ENCODE measurements at places on chromosomes 13 and 19.

DNA sequence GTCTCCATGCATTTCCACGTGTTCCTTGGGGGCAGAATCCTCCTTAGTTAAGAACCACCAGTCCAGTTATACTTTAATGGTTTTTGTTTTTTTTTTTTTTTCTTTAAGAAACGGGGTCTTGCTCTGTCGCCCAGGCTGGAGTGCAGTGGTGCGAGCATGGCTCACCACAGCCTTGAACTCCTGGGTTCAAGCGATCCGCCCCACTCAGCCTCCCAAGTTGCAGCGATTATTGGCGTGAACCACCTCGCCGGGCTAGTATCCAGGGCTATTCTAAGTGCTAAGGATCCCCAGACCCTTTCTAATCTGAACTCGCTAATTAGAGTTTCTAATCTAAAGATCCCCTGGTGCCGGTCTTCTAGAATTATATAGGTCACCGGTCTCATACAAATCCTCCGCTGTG lies 9.6 kb downstream of the ABHD8 start:
- no peak for DNase-seq

GRCh38 chr19:21617740-21618339 lies 112.4 kb downstream of the ZNF429 start:
- DNase-seq: no peak

GRCh38 chr13:65725006-65725405 lies 1505.1 kb downstream of the PCDH9 start:
- DNase-seq: no peak

DNA sequence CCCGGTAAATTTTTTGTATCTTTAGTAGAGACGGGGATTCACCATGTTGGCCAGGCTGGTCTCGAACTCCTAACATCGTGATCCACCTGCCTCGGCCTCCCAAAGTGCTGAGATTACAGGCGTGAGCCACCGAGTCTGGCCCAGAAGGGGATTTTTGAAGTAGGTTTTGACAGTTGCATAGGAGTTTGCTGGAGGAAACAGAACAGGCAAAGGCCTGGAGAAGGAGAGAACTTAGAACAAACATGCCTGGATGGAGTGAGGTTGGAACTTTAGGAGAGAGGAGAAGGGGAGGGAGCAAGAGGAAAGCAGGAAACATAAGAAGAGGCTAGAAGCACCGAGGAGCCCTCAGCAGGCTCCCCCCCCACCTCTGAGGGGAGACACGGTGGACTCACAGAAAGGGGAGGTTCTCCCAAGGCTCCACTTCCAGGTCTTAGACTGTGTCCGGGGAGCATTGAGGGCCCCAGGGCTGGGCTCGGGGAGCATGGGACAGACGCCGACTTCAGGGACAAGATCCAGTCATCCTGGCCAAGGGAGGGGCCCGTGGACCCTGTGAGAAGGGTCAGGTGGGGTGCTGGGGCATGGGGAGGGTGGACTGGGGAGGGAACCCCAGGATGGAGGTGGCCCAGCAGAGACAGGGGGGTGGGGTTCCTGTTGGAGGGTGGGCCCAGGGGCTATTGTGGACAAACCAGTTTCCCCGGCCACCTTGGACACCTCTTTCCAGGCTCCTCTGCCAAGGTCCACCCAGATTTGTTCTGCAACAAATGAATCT lies 1.8 kb upstream of the FBN3 start:
- no peak for DNase-seq

DNA sequence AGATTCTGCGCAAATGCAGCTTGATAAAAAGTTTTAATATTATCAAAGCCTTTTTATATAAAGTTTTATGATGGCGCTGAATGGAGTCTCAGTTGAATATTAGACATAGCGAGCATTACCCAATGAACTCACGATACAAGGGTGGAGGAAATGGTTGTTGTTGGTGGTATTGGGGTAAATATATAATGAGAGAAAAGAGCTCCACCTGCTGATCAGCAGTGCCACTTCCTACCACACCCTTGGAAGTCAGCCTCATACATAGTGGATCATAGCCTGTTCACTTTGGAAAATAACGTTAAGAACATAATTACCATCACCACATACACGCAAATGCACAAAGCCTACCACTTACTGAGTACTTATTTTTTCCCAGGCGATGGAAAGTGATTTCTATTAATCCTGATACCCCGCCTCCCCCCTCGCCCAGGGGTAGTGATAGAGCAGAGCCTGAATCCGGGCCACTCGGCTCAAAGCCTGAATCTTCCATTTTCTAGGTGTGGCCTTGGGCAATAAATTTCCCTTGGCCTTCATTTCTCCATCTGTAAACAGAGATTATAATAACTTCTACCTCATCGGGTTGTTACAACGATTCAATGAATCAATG lies 358.3 kb downstream of the KLF5 start:
- no peak for DNase-seq

GRCh38 chr13:57137585-57137984 lies 3.1 kb upstream of the PRR20A start:
- no peak for DNase-seq

DNA sequence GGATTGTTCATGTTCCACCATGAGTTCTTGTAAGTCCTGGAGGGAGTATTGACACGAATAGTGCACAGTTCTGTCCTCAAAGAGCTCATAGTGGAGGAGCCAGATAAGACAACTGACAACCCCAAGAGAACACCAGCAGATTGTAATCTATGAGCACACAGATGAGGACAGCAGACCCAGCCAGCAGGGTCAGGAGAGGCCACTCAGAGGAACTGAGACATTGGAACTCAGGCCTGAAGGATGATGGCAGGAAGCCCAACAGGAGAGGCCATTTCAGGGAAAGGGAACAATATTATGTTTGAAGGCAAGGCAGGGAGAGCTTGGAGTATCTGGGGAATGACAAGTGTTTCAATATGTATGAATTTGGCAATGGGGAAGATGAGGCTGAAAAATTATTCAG lies 63.7 kb upstream of the IPO5 start:
- DNase-seq: no peak

DNA sequence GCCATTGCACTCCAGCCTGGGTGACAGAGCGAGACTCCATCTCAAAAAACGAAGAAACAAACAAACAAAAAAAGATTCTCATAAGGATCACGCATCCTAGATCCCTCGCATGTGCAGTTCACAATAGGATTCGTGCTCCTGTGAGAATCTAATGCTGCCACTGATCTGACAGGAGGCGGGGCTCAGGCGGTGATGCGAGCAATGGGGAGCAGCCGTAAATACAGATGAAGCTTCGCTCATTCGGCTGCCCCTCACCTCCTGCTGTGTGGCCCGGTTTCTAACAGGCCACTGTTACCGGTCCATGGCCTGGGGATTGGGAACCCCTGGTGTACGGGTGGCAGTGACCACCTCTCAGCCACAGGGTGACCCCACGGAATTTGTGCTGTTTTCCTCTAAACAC lies 98.2 kb upstream of the MRI1 start:
- no peak for DNase-seq

- DNase-seq: no peak
Observed at GRCh38 chr19:1487576-1488281, 2.4 kb downstream of the PCSK4 start.

- DNase-seq: no peak
Observed at GRCh38 chr19:51296336-51297093, 14.9 kb upstream of the IGLON5 start.

GRCh38 chr13:101489643-101490405 lies 37.3 kb downstream of the ITGBL1 start:
- DNase-seq: no peak

GRCh38 chr13:35814605-35815011 lies 316.6 kb downstream of the DCLK1 start:
- no peak for DNase-seq

DNA sequence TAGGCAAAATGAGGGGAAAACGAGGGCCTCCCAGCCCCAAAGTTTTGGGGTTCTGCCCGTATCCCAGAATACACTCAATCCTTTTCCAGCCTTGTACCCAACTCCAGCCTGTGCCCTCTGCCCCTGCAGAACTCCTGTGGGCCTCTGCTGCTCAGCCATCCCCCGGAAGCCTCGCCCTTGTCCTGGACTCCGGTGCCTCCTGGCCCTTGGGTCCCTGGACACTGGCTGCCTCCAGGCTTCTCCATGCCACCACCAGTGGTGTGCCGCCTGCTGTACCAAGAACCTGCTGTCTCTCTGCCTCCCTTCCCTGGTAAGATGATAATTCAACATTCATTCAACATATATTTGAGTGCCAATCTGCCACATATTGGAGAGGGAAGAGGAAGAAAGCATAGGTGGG lies 3.8 kb downstream of the DMRTC2 start:
- DNase-seq: no peak

GRCh38 chr19:5048727-5049553 lies 80.0 kb downstream of the KDM4B start:
- DNase-seq: no peak

GRCh38 chr19:8397271-8397670 lies 7.1 kb downstream of the RAB11B start:
- no peak for DNase-seq

DNA sequence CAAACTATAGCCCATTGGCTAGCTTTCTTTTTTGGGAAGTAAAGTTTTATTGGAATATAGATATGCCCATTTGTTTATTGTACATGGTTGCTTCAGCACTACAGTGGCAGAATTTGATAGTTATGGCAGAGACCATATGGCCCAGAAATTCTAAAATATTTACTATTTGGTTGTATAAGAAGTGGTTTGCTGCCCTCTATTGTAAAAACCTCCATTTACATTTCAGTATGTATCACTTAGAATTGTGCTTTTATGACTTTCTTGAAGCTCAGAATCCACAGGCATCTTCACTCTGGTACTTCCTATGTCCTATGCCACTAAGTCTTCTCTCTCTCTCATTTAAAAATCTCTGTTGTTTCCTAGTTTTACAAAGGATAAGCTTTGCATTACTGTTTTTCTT lies 37.7 kb downstream of the DLEU7 start:
- DNase-seq: no peak

- DNase-seq: no peak
Observed at GRCh38 chr13:109795011-109795410, 8.6 kb upstream of the IRS2 start.

- DNase-seq: no peak
Observed at GRCh38 chr13:43879755-43880181, at the start of gene LACC1. LACC1 (plus strand) TSS chr13:43879904; CDS start chr13:43880986, 1,082 bp downstream.
